ENCODE measurements at places on chromosomes 6 and 20. TPM values are rescaled to one million over a fixed set of nuclear protein-coding genes. Genes with fewer than 3 reads are reported as not detected.

The EYS gene
- total RNA-seq = 0.54 TPM

The DAAM2 gene
- 4.1 TPM for total RNA-seq

The C20orf141 gene
- total RNA-seq = not detected

- H3K36me3 ChIP-seq = no peaks in the 10 kb centered on the region
- no peaks in the 10 kb centered on the region for H3K27me3 ChIP-seq
- no peaks in the 10 kb centered on the region for H3K4me1 ChIP-seq
- no peak overlapping the region for H3K27ac ChIP-seq
- no peak overlapping the region for H3K4me3 ChIP-seq
Observed at GRCh38 chr6:122622479-122622878, 12.3 kb downstream of the PKIB start.

DNA sequence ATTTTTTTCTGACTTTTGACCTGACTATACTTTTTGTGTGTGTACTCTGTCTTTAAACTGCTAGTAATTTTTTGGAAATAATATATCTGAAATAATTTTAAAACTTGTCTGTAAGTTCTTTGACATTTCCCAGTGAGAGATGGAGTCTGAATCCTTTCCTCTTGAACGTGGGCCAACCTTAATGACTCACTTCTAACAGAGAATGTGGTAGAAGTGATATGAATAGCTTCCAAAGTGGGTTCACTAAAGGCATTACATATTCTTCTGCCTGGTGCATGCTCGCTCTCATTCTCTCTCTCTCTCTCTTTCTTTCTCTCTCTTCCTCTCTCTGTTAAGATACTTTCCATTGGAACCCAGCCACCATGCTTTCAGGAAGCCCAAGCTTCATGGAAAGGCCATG lies 108.7 kb upstream of the FERMT1 start:
- no peak overlapping the region for H3K27ac ChIP-seq
- H3K27me3 ChIP-seq = no peaks in the 10 kb centered on the region
- H3K36me3 ChIP-seq = no peaks in the 10 kb centered on the region
- no peak overlapping the region for H3K4me3 ChIP-seq
- no peaks in the 10 kb centered on the region for H3K4me1 ChIP-seq

DNA sequence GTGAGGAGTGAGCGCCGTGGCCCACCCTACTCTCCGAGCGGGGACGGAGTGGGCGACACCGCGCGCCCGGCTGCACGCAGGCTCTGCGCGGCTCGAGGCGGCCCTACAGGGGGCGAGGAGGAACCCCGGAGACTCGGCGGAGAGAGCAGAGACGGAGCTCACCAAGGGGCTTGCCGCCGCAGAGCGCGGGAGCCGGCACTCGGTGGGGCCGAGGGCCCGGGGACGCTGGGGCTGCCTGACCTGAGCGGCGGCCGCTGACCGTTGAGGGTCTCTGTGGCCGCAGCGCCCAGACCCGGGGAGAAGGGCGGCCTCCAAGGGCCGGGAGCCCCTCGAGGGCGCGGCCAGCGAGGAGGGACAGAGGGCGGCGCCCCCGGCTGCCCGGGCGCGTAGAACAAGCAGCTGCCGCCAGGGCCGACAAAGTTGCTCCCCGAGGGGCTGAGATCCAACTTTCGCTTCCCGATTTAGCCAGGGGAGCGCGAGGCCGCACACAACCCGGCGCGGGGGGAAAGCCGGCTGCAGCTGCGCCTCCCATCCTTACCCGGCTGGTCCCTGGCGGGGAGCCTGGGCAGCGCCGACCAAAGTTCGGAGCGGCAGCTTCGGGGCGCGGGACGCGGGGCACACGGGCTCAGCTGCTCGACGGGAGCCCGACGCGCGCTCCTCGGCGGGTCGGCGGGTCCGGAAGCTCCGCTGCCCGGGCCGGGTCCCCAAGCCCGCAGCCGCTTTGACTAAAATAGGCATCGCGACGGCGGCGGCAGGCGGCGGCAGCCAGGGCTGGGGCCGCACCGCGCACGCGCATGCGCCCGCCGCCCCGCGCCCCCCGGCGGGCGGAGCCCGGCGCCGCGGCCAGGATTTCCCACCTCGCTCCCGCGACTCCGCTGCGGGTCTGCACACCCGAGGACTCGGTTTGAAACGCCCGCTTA lies 43.1 kb downstream of the POPDC3 start:
- no peaks in the 10 kb centered on the region for H3K4me1 ChIP-seq
- no peaks in the 10 kb centered on the region for H3K27me3 ChIP-seq
- peak overlapping the region; percentile 63 for H3K4me3 ChIP-seq
- DNase-seq = peak; percentile 52
- no peak overlapping the region for H3K27ac ChIP-seq

DNA sequence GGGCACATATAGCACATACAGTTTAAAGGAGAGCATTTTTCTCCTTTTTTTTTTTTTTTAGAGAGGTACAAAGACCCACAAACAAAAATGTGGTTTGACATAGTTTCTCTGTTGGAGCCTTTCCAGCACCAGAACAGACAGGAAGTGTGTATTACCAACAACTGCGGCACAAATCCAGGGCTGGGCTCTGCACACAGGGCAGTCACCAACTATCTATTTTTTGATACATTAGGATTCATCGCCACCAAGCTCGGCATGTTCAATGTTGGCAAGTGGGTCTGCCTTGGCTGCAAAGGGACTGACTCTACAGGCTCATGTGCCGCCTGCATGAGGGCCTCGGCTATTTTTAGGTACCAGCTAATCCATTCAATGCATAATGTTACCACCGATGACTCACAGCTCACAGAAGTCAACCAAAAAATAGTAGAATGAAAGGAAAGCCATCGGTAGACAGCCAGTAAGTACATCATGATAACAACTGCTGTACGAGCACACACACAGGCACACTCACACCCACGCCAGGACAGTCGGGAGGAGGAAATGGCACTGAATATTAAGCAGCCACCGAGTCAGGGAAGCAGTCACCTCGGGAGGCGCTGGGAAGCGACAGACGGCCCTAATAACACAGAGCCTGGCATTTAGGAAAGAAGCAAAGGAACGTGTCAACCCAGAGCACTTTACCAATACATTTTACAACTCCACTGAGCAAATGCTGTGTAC lies 81.6 kb downstream of the GMPR start:
- H3K4me3 ChIP-seq = no peak overlapping the region
- no peak for DNase-seq
- H3K27me3 ChIP-seq = no peaks in the 10 kb centered on the region
- H3K4me1 ChIP-seq = no peaks in the 10 kb centered on the region
- no peaks in the 10 kb centered on the region for H3K36me3 ChIP-seq

DNA sequence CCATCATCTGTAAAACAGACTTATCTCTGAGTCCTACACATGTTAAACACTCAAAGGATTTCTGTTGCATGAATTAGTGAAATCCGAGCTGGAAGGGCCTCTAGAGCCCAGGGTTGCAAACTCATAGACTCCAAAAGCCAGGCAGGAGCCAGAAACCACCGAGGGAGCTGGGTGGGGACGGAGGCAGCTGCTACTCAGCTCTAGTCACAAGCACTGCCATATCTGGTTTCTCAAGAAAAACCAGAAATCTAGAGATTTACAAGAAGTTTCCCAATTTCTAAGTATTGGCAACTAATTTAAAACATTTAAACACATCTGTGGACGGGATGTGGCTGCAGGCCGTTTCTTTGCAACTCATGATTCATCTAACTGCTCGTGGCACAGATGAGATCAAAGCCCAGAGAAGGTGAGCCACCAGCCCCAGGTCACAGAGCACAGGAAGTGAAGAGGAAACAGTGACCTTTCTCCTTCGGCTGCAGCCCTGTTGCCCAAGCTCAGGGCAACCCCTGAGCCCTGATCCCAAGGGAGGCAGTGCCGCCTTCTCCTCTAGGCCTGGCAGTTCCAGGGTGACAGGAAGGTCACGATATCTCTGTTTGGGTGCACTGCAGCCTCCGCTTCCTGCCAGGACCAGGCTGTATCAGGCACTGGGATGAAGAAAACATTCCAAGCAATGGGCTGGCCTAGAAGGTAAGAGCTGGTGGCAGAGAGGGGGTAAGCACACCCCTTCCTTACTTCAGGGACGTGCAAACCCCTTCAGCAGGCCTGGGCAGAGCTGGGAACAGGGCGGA lies 26.4 kb upstream of the PTGIS start:
- H3K4me3 ChIP-seq = no peak overlapping the region
- H3K4me1 ChIP-seq = no peaks in the 10 kb centered on the region
- H3K27ac ChIP-seq = peak overlapping the region; percentile 20
- no peaks in the 10 kb centered on the region for H3K27me3 ChIP-seq

- no peak for DNase-seq
- H3K27ac ChIP-seq = no peak overlapping the region
- no peak overlapping the region for H3K4me3 ChIP-seq
- no peaks in the 10 kb centered on the region for H3K4me1 ChIP-seq
- no peaks in the 10 kb centered on the region for H3K36me3 ChIP-seq
Observed at GRCh38 chr6:38281126-38281525, 358.6 kb downstream of the BTBD9 start.

DNA sequence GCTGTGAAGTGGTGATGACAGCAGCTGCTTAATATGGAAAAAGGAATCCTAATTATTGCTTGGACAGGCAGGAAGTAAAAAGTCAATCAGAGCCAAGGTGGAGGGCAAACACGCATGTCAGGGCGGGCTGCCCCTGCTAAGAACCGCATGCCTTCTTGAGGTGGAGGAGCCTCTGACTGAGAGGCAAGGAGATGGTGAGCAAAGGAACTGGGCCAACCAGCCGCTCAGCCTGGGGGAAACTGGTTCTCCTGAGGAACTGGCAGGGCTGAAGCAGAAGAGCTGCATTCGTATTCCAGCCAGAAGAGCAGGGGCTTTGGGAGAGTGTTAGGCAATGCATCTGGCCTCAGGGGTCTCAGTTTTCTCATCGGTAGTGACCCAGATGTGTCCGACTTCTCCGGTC lies 13.1 kb upstream of the MLN start:
- H3K36me3 ChIP-seq = no peaks in the 10 kb centered on the region
- H3K27me3 ChIP-seq = no peaks in the 10 kb centered on the region
- no peak overlapping the region for H3K27ac ChIP-seq
- no peaks in the 10 kb centered on the region for H3K4me1 ChIP-seq
- no peak for DNase-seq

DNA sequence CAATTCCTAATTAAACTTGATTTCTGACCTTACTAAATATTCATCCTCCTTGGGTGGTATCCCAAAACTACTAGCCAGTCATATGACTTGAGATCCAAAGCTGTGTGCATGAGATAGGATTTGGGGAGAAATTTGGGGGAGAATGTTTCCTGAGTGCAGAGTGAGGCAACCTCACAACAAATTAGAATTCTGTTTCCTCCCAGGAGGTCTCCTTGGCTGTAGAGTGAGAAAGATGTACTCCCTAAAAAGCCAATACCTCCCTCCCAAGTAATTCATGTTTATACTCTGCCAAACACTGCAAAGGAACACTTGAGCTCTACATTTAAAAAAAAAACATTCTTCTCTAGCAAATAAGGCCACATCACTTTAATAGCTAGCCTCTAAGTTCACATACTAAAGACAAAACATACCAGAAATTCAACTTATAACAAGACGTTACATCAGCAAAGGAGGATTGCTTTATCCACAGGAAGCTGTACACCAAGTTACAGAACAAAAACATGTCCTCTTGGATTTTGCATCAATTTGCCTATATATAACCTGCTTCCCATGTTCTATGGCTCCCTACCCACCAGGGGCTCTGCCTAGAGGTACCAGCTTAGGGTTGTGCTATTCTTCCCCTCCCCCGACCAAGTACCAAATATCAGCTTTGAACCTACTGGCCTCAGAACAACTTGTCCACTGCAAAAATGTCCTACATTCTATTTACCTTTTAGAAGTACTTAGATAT lies 15.4 kb upstream of the TMEM30A start:
- H3K27ac ChIP-seq = peak overlapping the region; percentile 10
- H3K36me3 ChIP-seq = no peaks in the 10 kb centered on the region
- no peak for DNase-seq
- no peaks in the 10 kb centered on the region for H3K27me3 ChIP-seq

DNA sequence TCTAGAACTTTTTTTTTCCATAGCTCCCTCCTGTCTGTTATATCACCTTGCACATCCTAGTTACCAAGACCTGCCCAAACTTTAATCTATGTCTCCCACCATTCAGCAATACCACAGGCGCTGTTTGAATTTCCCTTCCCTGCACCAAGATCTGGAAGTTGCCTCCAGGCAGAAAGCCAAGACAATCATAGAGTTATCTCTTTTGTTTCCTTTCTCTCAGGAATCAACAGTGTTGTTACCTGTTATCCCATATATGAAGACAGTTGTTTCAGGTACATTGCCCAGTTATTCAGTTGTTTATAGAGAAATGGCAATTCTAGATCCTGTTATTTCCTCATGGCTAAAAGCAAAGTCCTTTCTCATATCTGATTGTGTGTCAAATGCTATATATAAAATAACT lies 63.2 kb downstream of the PDSS2 start:
- H3K4me3 ChIP-seq = no peak overlapping the region
- no peak for DNase-seq
- no peaks in the 10 kb centered on the region for H3K4me1 ChIP-seq
- no peaks in the 10 kb centered on the region for H3K36me3 ChIP-seq

DNA sequence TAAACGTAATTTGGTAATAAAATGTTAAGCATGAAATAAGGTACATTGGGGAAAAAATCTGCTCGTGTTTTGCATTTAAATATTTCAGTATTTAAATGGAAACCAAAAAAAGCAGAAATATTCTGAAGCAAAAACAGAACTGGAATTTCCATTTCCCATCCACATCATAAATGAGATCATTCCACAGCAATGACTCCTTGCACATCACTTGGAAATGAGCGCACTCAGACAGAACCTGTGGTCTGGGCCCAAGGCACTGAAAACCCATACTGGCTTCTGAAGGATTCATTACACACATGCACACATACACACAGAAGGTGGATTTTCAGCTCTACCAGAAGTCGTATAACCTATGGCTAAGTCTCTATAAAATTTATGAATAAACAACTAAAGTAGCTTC lies 174.8 kb downstream of the IBTK start:
- no peaks in the 10 kb centered on the region for H3K27me3 ChIP-seq
- no peak for DNase-seq
- no peak overlapping the region for H3K27ac ChIP-seq
